ENCODE measurements at places on chromosomes 6 and 20.

DNA sequence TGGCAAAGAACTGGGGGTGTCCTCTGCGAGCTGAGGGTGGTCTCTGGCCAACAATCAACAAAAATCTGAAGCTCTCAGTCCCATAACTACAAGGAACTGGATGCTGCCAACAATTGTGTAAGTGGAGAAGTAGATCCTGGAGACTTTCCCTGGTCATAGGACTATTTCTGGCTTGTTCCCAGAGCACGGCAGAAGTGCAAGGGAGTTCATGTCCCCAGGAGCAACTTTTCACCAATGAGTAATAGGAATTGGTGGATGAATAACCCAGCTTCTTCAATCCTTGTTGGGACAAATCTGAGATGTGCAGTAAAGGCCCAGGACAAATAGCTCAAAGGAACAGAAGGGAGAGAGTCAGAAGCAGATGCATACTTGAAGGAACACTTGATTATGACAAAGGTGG lies 95.5 kb downstream of the QRSL1 start:
- no peak for DNase-seq

DNA sequence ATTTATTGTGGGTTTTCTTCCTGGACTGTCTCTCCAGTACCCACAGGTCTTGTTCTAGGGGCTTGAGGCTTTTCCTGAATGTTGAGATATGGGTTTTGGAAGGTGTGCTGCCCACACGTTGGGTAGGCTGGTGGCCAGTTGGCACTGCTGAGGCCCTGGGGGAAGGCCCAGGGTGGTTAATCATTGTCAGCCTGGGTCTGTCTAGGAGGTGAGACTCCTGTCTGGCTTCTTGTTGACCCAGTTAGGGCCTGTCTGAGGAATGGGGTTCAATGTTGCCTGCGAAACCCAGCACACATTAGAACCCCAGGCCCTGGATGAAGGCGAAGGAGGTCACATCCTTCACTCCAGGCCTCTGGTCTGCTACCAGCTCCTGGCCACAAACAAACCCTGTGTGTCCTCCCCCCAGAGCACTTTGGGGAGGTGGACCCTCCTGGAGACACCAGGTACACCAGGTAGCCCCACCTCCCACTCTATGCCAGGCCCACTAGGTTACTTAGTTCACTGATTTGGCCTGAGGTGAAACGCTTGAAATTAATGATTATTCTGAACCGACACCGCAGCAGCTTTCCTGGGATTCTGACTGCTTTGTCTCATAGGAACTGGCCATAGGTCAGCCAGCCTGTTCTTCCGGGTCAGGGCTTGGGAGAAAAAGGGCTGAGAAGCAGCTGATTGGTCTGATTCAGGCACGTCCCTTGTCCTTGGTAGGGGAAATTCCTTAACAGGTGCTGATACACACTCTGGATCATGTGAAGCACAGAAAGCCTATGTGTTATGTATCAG lies 15.2 kb downstream of the DNMT3B start:
- no peak for DNase-seq

DNA sequence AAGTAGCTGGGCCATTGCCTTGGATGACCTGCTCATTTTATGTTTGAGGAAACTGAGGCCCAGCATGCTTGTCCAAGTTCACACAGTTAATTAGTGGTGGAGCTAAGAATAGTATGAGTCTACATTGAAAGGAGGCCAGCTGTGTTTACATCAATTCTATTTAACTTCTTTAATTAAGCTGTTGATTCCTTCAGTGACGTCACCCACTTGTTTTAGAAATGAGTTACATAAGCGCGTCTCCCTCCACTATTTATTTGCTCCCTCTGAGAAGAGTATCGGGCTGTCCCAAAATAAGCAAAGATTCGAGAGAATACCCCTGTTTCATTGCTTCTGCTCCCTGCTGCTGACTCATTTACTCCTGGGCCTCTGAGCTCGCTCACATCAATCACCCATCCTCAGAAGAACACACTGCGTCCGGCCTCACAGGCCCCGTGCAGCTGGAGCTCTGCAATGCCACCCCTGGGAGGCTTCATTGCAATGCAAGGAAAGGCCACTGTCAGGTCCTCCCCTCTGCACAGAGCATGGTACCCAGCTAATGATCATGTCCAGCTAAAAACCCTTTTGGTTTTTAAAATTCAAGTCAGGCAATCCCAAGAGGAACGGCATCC lies 74.8 kb upstream of the BMP2 start:
- DNase-seq: no peak

DNA sequence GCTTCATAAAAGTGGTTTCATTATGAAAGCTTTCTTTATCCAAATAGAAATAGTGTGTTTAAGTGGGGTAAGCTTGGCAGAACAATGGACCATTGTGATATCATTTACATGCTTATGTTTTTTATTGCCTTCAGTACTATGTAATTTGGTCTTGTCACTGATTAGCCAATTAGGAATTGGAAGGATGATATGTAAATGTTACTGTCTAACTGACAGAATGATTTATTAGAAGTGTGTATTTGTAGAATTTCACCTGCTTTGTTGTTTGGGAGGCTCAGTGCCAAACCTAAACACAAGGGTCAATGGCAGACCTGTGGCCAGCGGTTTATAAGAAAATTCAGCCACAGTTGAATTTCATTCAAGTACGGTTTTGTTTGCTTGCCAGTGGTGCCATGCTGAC lies 39.0 kb downstream of the AIG1 start:
- DNase-seq: no peak

DNA sequence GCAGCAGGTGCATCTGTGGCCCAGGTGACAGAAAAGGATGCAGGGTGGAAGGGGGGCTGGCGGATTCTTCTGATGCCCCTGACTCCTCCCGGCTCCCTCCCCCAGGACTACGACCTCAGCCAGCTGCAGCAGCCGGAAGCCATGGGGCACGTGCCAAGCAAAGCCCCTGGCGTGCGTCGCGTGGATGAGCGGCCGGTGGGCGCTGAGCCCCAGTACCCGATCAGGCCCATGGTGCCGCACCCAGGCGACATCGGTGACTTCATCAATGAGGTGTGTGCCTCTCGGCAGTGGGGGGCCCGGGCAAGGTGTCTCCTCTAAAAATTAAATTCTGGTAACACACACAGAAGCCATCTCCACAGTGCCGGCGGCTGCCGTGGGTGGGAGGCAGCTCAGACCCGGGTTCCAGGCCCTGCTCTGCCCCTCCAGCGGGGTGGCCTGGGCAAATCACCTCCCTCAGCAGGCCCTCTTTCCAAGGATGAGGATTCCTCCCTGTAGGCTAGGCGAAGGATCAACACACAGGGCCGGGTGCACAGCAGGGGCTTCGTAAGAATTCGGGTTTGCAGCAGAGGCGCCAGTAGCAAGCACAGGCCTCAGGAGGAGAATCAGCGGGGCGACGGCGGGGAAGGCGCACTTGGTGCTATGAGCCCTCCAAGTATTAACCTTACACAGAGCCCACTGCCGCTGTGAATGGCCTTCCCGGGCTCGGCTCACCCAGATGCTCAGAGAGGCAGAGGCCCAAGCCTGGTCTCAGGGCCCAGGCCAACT lies 131.5 kb downstream of the TAF4 start:
- no peak for DNase-seq

DNA sequence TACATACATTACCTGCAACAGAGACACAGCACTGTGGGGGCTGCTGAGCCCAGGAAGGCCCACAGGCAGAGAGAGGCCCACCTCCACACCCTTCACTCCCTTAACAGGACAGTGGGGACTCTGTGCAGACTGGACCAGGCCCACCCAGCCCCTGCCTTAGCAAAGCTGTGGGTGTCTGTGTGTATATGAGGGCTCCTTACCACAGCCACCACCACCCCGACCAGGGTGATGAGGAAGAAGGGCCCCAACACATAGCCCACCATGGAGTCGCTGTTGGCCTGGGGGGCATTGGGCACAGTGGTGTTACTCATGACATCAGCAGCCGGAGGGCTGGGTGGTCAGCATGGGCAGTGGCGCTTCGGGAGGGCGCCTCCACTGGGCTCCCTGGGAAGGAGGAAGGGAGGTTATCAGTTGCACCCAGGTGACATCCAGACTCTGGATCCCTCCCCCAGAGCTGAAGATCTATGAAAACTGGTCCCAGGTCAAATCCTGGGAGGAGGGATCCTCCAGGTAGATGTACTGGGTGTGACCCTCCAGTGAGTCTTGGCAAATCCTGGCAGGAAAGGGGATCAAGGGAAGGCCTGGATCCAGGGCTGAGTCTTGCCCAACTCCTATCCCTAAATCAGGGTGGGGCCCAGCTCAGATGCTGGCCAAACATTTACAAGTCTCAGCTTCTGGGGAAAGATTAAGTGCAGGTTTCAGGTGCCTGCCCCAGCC lies 1.2 kb downstream of the SMIM29 start:
- no peak for DNase-seq

GRCh38 chr6:156976216-156977127 lies 199.3 kb downstream of the ARID1B start:
- no peak for DNase-seq

- DNase-seq: no peak
Observed at GRCh38 chr6:149895048-149895590, 2.8 kb downstream of the RAET1E start.

DNA sequence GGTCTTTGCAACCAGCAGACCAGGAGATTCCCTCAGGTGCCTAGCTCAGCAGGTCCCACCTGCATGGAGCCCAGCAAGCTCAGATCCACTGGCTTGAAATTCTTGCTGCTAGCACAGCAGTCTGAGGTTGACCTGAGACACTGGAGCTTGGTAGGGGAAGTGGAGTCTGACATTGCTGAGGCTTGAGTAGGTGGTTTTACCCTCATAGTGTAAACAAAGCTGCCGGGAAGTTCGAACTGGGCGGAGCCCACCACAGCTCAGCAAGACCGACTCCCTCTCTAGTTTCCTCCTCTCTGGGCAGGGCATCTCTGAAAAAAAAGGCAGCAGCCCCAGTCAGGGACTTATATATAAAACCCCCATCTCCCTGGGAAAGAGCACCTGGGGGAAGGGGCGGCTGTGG lies 34.3 kb downstream of the PRSS35 start:
- DNase-seq: no peak

DNA sequence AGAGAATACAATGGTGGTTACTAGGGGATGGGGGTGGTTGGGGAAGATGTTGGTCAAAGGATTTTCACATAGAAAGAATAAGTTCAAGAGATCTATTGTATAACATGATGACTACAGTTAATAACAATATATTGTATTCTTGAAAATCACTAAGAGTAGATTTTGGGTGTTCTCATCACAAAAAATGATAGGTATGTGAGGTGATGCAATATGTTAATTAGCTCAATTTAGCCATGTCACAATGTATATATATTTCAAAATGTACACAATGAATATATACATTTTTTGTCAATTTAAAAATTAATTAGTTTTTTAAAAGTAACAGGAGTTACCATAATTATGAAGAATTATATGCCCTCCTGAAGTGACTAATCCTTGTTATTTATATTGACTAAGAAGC lies 22.3 kb downstream of the ZNF133 start:
- DNase-seq: no peak

DNA sequence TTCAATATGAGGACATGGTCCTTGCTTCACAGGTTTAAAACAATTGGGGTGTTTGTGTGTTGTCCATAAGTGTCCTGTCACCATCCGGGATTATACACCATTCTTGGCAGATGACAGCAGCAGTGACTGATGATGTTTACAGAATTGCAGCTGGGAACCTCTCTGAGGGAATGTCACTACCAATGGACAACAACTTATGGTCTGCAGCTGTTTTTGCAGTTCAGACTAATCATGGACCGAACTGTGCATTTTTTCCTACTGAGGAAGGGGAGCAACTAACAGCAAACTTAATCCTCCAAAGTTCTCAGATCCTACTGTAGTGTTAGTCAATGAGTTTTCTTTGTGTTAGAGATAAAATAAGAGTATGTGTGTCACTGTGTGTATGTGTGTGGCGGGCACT lies 26.0 kb downstream of the FAM229B start:
- DNase-seq: no peak

DNA sequence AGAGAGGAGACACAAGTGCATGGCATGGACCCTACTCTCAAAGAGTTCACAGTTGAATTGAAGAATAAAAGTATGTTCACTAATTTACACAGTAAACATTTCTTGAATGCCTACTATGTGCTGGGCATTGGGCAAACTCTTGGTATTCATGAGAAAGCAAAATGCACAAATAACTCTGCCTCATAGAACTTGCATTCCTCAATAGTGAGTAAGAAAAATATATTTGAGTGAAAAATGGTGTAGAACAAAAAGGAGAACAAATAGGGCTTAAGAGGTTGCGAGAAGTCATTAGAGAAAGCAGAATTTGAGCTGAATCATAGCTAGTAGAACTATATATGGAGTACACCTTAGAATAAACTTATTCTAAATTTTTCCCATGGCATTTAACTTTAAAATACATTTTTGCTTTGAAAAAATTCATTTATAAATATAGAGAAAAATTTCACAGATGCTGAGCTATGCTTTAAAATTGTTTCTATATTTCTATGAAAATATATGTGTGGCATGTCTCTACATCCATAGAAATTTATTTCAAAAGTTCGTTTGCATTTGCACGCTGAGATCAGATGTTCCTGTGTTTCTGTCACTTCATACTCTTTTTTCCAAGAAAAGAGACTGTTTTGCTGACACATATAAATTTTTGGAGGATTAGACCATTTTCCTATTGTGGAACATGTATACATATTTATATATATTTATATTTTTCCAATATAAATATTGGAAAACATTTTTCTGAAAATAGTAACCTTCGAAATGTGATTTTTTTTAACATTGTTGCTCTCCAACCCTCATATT lies 236.1 kb downstream of the KCNQ5 start:
- DNase-seq: no peak

DNA sequence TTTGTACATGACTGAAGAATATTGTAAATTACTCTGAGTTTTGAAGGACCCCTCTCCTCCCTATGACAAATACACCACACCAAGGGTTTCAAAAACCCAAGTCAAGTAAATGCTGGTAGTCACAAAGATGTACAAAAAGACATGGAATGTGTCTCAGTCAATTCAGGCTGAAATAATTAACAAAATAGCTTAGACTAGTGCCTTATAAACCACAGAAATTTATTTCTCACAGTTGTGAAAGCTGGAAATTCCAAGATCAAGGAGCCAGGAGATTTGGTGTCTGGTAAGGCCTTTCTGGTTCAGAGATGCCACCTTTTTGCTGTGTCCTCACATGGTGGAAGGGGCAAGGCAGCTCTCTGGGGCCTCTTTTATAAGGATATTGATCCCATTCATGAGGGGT lies 202.3 kb upstream of the RIN2 start:
- no peak for DNase-seq

- DNase-seq: no peak
Observed at GRCh38 chr6:158910484-158911440, 89.2 kb downstream of the RSPH3 start.

GRCh38 chr20:25587536-25587935 lies 2.2 kb upstream of the NINL start:
- DNase-seq: no peak

DNA sequence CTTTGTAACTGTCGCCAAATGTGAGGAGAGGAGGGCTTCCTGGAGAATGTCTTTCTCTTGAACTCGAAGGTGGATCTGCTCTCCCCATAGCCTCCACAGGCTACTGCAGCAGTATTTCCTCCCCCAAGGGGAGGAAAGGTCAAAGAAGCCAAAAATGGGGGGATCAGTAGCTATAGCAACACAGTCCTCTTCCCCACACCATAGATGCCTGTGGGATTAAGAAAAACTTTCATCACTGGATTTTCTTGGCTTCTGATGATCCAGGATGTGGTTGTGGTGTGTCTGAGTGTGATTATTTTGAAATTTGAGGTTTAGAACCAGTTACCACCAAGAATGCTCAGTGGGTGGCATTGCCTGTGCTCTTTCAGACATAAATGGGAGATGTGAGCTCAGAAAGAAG lies 140.1 kb upstream of the SPACA1 start:
- no peak for DNase-seq

Data from stimulated activated CD8-positive, alpha-beta memory T cell treated with anti-CD3 and anti-CD28 coated beads, Interleukin-2, amount 100 ng/mL, for 48 hours (primary cell).